ENCODE measurements at places on chromosomes 3 and 15.

DNA sequence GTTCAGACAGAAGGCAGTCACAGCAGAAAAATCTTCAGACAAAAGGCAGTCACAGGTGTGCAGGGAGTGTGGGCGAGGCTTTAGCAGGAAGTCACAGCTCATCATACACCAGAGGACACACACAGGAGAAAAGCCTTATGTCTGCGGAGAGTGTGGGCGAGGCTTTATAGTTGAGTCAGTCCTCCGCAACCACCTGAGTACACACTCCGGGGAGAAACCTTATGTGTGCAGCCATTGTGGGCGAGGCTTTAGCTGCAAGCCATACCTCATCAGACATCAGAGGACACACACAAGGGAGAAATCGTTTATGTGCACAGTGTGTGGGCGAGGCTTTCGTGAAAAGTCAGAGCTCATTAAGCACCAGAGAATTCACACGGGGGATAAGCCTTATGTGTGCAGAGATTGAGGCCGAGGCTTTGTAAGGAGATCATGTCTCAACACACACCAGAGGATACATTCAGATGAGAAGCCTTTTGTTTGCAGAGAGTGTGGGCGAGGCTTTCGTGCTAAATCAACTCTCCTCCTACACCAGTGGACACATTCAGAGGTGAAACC lies 27.6 kb downstream of the ZNF589 start:
- DNase-seq, result peak; percentile 99

GRCh38 chr3:9553948-9554513 lies 409 bp upstream of the LHFPL4 start:
- no peak for DNase-seq

- DNase-seq, result no peak
Observed at GRCh38 chr15:75249726-75250125, 8.4 kb upstream of the GOLGA6C start.

- DNase-seq, result peak; percentile 58
Observed at GRCh38 chr15:82714016-82714415, 4.3 kb upstream of the AP3B2 start.

- DNase-seq, result no peak
Observed at GRCh38 chr3:121111914-121112612, 204.1 kb downstream of the STXBP5L start.

DNA sequence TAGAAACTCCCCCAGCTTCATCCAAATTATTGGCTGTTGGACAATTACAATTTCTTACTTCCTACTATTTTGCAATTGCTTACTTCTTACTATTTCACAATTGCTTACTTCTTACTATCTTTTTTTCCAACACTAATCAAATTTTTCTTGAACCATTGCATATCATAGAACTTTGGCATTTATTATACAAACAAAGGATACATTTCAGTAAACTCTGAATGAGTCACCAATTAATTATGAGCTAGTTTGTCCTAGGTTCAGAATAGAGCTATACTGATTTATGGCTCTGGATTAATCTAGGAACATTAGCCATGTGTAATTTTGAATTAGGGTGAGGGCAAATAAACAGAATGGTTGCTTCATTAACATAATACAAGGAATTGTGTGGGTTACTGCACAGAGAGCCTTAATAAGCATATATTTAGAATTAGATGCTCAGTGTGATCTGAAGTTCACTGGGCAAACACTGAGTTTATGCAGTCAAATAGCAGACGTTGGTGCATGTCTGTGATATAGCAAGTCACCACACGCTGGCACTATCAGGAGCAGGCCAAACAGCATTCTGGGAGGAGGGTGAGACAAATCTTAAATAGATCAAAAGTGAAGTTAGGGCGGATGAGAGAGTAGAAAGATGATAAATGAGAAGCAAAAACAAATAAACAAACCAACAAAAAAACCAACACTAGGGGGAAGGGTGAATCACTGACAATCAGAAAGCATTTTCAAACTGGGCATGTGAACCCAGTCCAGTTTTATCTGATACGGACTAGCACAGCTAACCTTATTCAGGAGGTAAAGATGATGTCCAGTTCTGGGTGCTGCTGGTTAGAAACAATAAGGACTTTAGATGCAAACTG lies 21.5 kb downstream of the GABRR3 start:
- DNase-seq, result peak; percentile 46

GRCh38 chr3:126131881-126132750 lies 48.2 kb upstream of the SLC41A3 start:
- DNase-seq, result no peak

- peak; percentile 39 for DNase-seq
Observed at GRCh38 chr3:11346416-11346815, 74.2 kb downstream of the ATG7 start.

DNA sequence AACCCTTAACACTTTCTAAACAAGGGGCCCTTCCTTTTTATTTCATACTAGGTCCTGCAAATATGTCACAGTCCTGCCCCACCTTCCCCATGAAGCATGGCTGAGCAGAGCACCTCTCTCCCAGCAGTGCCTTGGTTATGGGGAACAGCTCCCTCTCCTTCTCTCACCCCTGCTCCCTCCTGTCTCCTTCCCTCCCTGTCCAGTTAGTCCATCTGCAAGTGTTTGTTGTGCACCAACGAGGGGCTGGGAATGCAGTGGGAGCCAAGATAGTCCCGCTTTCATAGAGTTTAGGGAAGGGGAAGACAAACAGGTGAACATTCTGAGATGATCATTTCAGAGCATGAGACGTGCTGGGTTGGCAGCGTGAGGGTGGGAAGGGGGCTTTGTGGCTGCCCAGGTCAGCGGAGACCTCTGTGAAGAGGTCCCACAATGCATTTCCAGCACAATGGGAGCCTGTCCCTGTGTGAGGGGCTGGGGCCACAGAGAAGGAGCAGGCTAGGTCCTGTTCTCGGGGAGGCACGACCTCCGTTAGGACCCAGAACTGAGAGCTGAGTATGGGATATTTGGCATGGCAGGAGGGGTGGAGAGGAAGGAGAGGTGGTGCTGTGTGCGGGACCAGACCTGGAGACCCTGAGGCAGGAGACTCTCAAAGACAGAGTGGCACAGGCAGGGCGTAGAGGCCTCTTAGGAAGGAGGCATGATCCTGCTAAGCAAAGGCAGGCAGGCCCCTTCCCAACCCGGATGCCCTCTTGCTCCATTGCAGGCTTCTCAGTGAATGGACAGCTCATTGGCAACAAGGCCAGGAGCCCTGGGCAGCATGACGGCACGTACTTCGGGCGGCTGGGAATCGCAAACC lies 5.5 kb upstream of the ITIH3 start:
- no peak for DNase-seq

DNA sequence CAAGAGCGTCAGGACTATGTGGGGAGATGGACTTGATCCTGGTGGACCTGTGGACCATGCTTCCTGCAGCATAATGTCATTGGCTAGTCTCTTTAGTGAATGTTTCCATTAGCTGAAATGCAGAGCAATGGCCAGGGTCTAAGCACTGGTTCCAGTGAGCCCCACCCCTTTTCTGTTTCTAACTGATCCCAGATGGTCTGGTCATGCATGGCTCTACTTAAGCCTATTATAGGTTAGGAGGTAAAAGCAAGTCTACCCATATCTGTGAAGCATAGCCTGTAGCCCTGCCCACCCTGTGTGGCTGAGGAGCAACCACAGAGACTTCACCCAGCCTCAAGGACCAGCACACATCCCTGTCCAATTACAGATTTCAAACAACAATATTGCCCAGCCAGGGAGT lies 419.2 kb downstream of the ZNF385D start:
- no peak for DNase-seq

GRCh38 chr3:141655801-141656200 lies 82.3 kb upstream of the RNF7 start:
- DNase-seq, result no peak

- peak; percentile 65 for DNase-seq
Observed at GRCh38 chr3:111392894-111393398, 149.1 kb upstream of the CD96 start.

GRCh38 chr15:88651971-88652370 lies 13.2 kb downstream of the ISG20 start:
- no peak for DNase-seq

- DNase-seq, result no peak
Observed at GRCh38 chr3:70822669-70823068, 510.2 kb upstream of the MDFIC2 start.

DNA sequence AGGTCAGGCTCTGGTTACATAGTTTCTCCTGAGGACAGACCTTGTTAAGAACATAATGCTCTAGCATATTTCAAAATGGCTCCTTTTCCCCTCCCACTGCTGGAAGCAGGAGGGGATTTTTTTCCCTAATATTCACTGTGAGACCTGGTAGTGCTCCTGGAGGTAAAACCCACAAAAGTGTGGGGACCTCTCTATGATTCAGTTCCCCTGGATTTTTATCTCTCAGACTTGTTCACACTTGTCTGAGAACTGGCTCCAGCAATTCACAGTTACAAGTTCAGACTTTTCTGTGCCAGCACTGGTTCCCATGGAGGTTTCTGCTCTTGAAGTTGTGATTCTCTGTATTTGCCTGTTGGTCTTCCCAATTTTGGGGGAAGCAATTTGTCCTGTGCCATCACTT lies 36.3 kb upstream of the PCOLCE2 start:
- peak; percentile 94 for DNase-seq

GRCh38 chr3:97510795-97511194 lies 253.8 kb upstream of the ARL6 start:
- DNase-seq, result no peak

- DNase-seq, result peak; percentile 3
Observed at GRCh38 chr3:115931581-115931980, 308.3 kb downstream of the GAP43 start.

DNA sequence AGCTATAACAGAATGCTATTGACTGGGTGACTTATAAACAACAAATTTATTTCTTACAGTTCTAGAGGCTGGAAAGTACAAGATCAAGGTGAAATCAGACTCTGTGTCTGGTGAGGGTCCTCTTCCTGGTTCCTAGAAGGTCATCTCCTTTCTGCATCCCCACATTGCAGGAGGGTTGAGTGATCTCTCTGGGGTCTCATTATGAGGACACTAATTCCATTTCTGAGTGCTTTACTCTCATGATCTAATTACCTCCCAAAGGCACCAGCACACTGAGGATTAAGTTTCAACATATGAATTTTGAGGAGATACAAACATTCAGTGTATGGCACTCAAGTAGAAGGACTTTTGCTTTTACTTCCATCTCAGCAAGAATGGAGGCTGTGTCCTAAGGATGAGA lies 534.1 kb upstream of the KCNMB2 start:
- DNase-seq, result no peak

DNA sequence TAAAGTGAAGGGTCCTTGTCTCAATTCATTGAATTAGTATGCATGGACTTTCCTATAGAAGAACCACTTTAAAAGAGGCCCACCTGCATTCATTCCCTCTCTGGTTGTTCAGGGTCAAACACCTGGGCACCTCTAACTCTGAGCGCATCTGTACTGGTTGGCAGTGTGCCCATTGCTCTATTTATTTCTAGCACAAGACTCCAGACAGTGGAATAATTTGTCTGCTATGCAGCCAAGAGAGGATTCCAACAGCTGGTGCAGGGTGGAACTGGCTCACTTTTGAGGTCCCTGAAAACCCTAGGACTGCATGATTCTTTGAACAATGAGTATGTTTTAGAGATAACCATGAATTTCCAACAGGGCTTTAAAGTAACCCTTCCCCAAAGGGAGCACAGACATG lies 57.9 kb downstream of the CCDC33 start:
- DNase-seq, result no peak

DNA sequence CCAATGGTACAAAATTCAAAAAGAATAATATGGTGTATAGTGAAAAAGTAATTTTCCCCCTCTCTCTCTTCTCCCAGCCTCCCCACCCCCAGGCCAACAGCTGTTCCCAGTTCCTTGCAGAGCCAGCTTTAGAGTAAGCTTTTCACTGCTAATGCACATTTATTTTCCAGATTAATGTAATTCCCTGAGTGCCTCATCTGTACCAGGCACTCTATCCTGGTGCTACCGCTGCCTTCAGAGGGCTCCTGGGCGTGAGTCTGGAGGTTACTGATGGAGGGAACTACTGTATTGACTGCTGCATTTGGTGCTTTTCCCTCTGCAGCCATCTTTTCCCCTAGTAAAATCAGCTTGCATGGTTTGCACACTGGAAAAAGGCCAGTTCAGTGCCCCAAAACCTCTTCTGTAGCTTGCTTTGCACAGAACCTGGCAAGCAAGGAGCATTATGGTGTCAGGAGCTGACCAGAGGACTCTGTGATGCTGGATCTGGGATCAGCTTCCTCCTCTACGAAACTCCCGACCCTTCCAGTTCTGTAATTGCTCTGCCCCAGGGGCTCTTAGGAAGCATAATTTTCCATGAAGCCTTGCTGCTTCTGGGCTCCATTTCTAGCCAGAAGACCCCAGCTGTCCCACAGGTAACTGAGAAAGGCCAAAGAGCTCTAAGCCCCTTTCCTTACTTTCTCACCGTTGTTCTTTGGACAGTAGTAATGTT lies 8.5 kb upstream of the USP3 start:
- DNase-seq, result no peak

- no peak for DNase-seq
Observed at GRCh38 chr15:90039996-90040395, 38.9 kb downstream of the ZNF710 start.

- no peak for DNase-seq
Observed at GRCh38 chr3:187122261-187122660, 17.0 kb downstream of the RPL39L start.

DNA sequence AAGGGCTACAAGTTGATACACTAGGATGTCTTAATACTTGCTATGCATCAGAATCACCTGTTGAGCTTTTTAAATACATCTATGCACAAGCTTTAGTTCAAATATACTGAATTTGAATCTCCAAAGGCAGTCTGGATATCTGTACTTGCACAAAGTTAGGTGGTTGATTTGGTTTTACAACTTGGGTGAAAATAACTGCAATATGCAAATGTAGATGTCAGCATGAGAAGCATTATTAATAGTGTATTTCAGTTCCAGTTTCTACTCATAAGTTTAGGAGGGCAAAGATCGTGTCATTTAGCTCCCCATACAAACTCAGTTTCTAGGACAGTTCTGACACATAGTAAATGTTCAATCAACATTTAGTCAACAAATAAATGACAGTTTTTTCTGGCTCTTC lies 25.6 kb downstream of the IQCB1 start:
- DNase-seq, result no peak

GRCh38 chr3:127987309-127987995 lies 64.8 kb upstream of the SEC61A1 start:
- DNase-seq, result no peak

DNA sequence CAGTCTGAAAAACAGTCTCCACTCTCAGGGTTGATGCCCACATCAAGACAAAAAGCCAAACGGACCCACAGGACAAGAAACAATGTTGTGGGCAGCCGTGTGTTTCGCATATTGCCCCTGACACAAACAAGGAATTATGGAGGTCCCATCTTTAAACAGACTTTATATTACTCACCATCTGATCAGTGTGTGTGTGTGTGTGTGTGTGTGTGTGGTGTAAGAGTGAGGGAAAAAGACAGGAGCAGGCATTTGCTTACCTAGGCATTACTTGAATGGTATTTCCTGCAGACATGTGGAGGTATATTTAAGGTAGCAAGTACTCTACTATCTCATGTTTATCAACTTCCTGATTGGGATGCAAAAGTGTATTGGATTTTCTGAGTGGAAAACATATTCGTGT lies 136.3 kb downstream of the TMCO5A start:
- DNase-seq, result no peak

GRCh38 chr3:71497971-71498444 lies 85.5 kb downstream of the FOXP1 start:
- no peak for DNase-seq
